ENCODE measurements at places on chromosomes 2 and 18. TPM values are rescaled to one million over a fixed set of nuclear protein-coding genes. Genes with fewer than 3 reads are reported as not detected.

GRCh38 chr2:70328921-70329561 is 27.2 kb upstream of the FAM136A start:
- DNase-seq = no peak

DNA sequence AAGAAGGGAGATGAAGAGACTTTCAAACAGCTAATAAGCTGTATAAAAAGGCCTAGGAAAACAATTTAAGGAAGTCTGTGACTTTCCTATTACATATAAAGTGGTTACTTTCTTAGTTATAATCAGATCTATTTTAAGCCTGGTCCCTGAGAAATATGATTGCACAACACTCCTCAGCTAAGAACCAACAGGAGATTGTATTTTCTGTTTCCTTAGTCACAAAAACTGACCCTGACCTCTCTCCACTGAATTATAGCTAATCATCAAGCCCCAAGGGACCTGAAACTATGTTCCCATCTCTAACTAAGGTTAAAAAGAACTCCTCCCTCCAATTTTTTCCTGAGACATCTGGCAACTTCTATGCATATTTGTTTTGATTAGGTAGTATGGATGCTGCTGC is 106.9 kb downstream of the ROCK1 start:
- DNase-seq = no peak

Gene ALPG
- not detected for total RNA-seq

Gene FNDC4
- total RNA-seq = 0.38 TPM

Gene KCNS3
- total RNA-seq = 0.17 TPM

DNA sequence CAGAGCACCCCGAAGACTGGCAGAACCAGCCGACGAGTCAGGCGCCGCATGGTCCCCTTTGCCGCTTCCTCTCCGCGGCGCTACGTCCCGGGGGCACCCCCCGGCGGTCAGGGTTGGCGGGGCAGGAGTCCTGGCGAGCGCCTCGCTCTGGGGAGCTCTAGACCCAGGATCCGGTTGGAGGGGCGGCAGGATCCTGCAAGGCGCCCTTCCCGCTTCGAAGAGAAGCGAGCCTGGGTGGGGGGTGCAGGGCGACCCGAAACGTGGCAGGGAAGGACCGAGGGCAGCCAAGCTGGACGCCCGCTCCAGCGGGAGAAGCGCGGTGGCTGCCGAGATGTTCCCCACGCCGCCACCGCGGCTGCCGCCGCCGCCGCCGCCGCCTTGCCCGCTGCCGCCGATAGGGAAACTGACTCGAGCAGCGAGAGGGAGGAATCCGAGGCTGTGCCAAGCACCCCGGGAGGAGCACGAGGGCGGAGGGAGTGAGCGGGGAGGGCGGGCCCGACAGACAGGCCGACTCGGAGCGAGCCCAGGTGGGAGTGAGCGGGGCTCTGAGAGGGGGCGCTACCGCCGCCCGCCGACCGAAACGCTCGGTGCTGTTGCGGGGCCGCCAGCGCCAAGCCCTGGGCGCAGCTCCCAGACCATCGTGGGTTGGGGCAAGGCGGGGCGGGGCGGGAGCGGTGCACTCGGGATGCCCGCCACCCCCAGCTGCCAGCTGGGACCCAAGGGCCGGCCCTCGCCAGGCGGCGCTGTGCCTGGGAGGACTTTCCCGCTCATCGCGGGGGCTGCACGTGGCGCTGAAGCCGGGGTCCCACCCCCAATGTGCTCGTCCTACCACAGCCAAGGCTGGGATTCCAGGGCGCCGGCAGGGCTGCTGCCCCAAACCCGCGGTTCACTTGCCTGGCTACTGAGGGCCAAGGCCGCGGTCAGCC is at the start of gene GALNT14:
Gene GALNT14, minus strand, starts transcription at position 404 of the 926 bp plus-strand sequence. Its CDS starts 354 bp downstream, at position 50.
- peak; percentile 63 for DNase-seq

- DNase-seq = no peak
These were observed 104.9 kb downstream of the TRABD2A start for GRCh38 chr2:84776011-84776410.

Gene RAD51AP2
- not detected for total RNA-seq

Gene EFR3B
- total RNA-seq = 1.5 TPM

Data from activated CD4-positive, alpha-beta memory T cell treated with anti-CD3 and anti-CD28 coated beads for 36 hours (primary cell).